Motor neuron (in vitro differentiated cells): ENCODE measurements at places on chromosomes 4 and X.

DNA sequence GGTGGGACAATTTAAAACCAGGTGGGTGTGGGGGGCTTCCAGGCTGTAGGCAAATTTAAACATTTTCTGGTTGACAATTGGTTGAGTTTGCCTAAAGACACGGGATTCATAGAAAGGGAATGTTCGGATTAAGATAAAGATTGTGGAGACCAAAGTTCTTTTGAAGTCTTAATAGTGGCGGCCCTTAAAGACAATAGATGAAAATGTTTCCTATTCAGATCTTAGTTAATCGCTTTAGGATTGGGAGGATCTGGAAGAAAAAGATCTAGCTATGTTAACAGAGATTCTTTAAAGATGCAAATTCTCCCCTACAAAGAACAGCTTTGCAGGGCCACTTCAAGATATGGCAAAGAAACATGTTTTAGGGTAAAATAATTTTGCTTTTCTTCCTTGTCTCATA is 4.8 kb downstream of the CNGA1 start:
- no peak for ATAC-seq

DNA sequence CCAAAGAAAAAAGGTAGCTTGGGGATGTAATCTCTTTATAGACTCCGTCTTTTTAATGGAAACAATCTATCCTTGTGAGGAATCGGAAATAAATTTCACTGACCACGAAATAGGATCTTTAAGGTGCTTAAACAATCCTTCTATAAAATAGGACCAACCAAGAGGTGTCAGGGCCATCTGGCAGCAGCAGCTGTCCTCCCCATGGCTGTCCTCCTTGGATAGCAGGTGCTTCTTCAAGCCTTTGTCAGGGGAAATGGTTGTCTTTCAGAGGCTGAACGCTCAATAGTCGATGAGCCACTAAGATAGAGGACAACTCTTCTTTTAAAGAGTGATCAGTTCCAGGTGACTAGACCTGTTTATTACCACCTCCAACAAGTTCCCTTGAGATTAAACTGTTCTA is 231.0 kb downstream of the ADGRL3 start:
- no peak for ATAC-seq

DNA sequence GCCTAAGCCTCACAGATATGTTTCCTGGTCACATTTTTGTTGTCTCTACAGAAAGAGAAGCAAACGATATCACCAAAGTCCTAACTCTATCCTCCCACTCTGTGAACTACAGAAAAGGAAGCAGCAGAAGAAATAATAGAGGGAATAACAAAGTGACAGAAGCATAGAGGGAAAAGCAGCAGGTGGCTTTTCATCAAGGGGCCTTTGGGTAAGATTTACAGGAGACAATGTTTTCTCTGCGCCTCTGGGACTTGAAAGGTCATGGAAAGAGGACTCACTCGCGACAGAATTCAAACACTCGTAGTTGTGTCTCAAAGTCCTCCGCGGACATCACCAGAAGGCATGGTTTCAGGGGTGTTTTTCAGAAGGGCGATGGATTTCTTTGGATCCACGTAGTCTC is 66.1 kb downstream of the SORBS2 start:
- ATAC-seq = no peak

DNA sequence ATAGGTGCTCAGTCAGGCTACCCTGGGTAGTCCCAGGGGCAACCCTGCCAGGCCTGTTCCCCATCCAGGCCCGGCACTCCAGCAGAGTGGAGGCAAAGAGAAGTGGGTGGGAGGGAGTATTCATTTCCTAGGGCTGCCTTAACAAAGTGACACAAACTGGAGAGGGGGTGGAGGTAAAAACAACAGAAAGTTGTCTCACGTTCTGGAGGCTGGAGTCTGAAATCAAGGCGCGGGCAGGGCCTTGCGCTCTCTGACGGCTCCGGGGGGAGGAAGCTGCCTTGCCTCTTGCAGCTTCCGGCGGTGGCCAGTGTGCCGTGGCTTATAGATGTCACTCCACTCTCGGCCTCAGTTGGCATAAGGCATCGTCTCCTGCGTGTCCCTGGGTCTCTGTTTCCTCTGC is 90.8 kb downstream of the DCTD start:
- ATAC-seq = no peak

- no peak for ATAC-seq
These were observed 214.9 kb upstream of the UGT8 start for GRCh38 chr4:114383721-114384120.

- ATAC-seq = no peak
These were observed 27.3 kb upstream of the RAPGEF2 start for GRCh38 chr4:159075531-159075932.

DNA sequence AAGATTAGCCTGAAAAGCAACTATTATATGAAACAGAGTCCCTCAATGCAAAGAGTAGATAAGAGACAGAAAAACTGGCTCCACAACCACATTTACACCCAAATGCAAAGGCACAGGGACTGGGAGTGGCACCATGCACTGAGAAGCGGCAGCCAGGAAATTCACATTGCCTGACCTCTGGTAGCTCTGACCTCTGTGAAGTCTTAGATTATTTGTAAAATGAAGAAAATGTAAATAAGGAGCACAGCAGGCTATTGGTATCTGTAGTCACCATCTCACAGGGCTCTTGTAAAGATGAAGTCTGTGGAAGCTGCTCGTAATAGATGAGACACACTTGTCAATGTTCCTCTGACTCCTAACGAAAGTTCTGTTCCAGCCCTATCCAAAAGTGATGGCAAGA is 69.7 kb downstream of the FAT1 start:
- no peak for ATAC-seq

- no peak for ATAC-seq
These were observed 610.4 kb downstream of the BCOR start for GRCh38 chrX:39487166-39487968.

DNA sequence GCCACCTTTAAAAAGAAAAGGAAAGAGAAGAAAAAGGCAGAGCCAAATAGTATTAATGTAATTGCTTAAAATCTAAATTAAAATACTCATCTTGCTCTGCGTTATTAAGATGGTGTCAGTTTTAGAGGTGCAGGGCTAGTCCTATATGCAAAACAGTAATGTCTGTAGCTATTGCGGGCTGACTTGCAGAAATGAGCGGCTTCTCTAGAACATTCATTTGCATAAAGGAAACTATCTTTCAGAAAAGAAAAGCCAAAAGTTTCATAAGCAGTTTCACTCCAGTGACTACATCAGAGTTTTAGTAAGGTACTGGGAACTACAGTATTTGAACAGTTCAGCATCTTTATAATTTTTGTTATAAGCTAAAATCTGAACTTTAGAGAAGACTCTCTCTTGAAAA is 6.0 kb downstream of the SMAD1 start:
- no peak for ATAC-seq

- ATAC-seq = no peak
These were observed 1787.4 kb upstream of the ADGRL3 start for GRCh38 chr4:59412739-59413138.

GRCh38 chr4:3340038-3340699 is 47.3 kb downstream of the RGS12 start:
- ATAC-seq = peak; percentile 31

DNA sequence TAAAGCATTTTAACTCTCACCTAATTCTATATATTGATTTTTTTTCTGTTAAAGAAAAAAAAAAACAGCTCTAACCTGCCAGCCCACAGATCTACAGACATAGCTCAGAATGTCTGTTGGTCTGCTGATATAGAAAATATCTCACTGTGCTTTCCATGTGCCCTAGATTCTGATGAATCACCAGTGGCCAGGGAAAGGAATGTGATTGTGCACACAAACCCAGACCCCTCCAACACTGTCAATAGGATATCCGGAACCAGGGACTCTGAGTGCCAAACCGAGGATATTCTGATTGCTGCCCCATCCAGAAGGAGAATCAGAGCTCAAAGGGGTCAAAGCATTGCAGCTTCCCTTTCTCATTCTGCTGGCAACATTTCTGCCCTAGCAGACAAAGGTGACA is 12.1 kb upstream of the SCML1 start:
- no peak for ATAC-seq

- ATAC-seq = no peak
These were observed 78.9 kb upstream of the GUCY1A1 start for GRCh38 chr4:155587766-155588165.

DNA sequence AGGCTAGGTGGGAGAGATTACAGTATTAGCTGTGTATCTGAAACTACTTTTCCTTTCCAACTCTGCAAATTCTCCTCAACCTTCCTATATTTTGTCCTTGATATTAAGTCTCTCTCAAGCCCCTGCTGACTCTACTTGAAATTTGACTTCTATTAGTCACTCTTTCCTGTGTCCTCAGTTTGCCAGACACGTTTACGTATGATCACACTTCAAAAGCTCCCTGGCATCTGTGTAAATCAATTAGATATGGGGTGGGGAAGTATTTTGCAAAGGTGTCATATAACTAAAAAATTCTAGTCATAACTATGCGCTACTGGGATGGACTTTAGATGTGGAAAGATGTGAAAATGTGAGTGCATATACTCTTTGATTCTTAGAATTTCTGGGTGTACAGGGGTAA is 67.4 kb upstream of the ARHGAP24 start:
- ATAC-seq = no peak

DNA sequence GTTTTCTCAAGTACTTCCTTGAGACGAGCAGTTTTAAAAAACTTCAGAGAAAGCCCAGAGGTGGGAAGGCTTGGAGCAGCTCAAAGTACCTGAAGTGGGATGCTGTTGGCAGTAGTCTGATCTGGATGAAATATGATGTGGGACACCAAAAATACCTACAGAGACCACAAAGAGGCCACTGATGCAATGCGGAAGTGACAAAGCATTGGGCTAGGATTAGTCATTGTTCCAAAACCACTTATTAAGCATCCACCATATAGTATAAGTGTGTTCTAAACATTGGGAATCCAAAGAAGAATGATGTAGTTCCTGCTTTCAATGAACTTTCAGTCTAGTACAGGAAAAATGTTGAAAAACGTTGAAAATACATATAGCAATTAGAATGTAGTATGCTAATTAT is 386.1 kb upstream of the CNKSR2 start:
- no peak for ATAC-seq

DNA sequence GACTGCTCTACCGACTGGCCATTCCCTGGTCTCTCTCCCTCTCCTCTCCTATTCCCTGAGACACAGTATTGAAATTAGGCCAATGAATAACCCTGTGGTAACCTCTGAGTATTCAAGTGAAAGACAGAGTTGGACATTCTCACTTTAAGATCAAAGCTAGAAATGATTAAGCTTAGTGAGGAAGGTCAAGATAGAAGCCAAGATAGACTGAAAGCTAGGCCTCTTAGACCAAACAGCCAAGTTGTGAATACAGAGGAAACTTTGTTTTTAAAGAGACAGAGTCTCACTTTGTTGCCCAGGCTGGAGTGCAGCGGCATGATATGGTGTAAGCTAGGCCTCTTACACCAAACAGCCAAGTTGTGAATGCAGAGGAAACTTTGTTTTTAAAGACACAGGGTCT is 64.6 kb downstream of the KDM6A start:
- ATAC-seq = no peak

DNA sequence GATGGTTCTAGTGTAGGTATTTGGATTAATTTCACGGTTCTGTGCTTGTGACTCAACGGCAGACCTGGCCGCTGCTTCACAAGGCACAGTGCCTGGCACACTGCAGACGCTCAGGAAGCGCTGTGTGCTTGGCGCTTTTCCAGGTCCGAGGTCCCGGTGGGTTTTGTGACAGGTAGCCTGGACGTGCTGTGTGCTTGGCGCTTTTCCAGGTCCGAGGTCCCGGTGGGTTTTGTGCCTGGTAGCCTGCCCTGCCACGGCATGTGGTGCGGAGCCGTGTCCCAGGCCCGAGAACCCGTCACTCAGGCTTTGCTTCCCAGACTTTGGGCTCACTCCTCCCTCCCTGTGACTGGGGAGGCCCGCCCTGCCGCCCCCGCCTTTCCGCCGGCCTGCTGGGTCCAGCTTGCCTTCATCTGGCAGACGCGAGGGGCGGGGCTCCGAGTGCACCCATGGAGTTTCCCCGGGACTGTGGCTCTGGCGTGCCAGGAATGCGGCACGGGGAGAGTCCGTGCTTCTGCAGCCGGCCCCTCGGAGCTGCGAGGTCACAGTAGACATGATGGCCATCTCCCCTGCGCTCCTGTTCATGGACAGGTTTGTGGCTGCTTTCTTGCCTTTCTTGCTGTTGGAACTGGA is 44.2 kb downstream of the TBC1D14 start:
- peak; percentile 98 for ATAC-seq

DNA sequence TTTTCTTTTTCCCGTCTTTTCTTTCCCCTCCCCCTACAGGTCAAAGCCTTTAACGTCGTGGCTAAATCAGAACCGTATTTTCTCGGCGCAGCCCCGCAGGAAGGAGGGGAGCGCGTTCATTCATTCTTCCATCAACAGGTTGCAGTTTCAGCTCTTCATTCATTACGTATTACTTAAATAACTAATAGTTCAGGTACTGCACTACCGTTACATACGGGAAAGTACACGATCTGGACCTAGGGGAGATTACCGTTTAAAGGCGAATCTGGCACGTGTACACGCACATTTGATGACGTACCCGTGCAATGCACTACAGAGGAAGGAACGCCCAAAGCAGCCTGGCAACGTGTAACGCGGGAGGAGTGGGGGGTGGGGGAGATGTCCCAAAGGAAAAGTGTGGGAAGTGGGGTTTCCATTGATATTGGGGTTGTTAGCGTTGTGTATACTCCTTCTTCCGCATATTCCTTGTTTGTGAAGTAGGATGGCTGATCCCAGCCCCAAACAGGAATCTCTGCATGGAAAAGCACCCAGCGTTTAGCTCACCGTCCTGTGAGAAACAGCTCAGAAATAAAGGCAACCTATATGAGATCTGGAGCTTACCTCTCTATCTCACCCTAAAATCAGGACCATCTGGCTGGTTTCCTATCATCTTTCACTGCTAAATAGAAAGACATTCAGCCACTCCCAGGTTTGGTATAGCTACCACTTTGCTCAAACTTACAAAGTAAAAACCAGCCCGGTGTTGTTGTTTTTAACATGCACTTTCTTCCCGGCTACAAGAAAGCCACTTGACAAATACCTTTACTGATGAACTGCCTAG is 585 bp upstream of the SEC24D start:
- ATAC-seq = peak; percentile 70

DNA sequence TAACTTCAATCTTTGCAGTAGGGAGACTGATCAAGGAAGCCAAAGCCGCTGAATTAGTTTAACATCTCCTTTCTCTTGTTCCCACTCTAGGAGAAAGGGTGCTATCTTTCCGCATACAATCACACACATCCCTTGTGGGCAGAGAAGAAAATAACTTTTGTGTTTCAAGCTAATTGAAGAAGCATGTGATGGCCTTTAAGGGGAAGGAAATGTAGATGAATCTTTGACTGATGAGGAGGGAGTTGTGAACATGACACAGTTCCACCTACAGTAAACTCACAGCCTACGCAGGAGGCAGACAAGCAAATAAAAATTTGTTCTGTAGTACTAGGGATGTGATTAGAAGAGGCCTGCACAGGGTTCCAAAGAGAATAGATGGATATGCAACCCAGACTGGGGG is 14.7 kb upstream of the SPATA4 start:
- no peak for ATAC-seq
